Activated gamma-delta T cell treated with anti-CD3 and anti-CD28 coated beads, Interleukin-2, amount 50 U/mL, for 16 hours (primary cell): ENCODE measurements at places on chromosomes 3 and 15.

- no peak for DNase-seq
Observed at GRCh38 chr3:72380193-72380592, 468.1 kb downstream of the SHQ1 start.

- DNase-seq, result no peak
Observed at GRCh38 chr3:189301479-189301878, 129.7 kb downstream of the TPRG1 start.

DNA sequence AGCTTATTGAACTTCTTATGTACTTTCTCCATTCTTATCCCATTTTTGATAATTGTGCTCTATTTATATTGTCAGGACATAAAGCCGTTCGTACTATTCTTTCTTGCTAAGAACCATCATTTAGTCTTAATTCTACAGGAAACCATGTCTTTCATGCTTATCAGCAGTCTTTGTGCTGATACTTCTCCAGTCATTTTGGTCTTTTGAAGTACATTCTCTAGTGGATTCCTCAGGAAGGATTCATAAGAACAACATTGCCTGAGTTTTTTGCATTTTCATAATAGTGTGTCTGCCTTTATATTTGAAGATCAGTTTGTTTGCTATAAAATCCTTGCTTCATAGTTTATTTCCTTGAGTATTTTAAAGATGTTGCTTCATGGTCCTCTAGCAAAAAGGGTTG lies 126.6 kb upstream of the NEO1 start:
- DNase-seq, result no peak

DNA sequence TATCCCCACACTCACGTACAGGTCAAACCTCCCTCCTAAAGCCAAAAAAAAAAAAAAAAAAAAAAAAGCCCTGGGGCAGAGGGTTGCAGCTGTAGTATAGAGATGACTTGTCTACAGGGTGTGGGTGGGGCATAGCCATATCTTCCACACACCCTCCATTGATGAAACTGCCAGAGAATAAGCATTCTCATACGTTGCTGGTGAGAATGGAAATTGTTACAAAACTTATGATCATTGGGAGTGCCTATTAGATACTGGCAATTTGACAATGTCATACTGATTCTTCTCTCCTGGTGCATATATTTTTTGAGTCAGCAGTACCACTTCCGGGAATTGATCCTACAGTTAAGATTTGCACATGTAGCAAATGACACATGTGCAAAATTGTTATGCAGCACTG lies 11.0 kb upstream of the CTNNB1 start:
- DNase-seq, result no peak

DNA sequence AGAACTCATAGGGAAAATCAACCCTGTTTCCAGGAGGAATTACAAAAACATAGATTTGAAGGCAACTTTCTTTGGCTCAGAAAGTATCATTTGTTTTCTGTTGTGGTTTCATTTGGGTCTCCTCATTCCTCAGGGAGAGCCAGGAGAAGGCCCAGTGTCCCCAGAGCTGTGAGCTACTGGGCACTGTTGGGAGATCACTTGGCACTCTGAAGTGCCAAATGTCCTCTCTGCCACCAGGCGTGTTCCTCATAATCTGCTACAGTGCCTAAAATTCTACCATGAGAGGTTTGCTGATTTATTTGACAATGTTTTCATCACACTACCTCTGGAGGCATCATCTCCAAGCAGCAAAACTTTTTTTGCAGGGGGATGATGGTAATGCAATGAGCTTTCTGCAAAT lies 17.4 kb upstream of the TNFAIP8L3 start:
- DNase-seq, result no peak
